ENCODE measurements at places on chromosomes 6 and 20. TPM values are rescaled to one million over a fixed set of nuclear protein-coding genes. Genes with fewer than 3 reads are reported as not detected.

The SNTA1 gene
- 0.93 TPM for polyA plus RNA-seq

The TSPO2 gene
- polyA plus RNA-seq: not detected

The BCAS4 gene
- 1.0 TPM for polyA plus RNA-seq

The TSHZ2 gene
- not detected for polyA plus RNA-seq

The SFT2D1 gene
- 166 TPM for polyA plus RNA-seq

The TCEA2 gene
- polyA plus RNA-seq: 15.7 TPM

The WFDC10B gene
- polyA plus RNA-seq: not detected

The SUMO4 gene
- not detected for polyA plus RNA-seq

The BNIP5 gene
- polyA plus RNA-seq: not detected

The ARFGAP1 gene
- 11.2 TPM for polyA plus RNA-seq

The IYD gene
- polyA plus RNA-seq: not detected

The DEFB124 gene
- polyA plus RNA-seq: not detected

The ADGRB3 gene
- polyA plus RNA-seq: 0.03 TPM

The EYS gene
- polyA plus RNA-seq: not detected

The ZBTB22 gene
- 12.2 TPM for polyA plus RNA-seq

The HLA-DQB1 gene
- polyA plus RNA-seq: 638 TPM

The XKR7 gene
- 0.43 TPM for polyA plus RNA-seq

The PSMB9 gene
- polyA plus RNA-seq: 330 TPM

The RPP21 gene
- 59.2 TPM for polyA plus RNA-seq

The MCCD1 gene
- not detected for polyA plus RNA-seq

The CNKSR3 gene
- not detected for polyA plus RNA-seq

The MAP7 gene
- polyA plus RNA-seq: 1.2 TPM

The OGFRL1 gene
- polyA plus RNA-seq: 72.8 TPM

The OR2B6 gene
- not detected for polyA plus RNA-seq

All from CD14-positive monocyte (primary cell).